ENCODE measurements at places on chromosomes 16 and 17.
A peak's percentile ranks its signal among the peaks of the same experiment; 100 is the strongest.

- DNase-seq = peak; percentile 41
Measured at GRCh38 chr16:3101841-3102470, 2.9 kb upstream of the ZSCAN10 start.

- DNase-seq = no peak
Measured at GRCh38 chr17:45646288-45646988, 137.7 kb upstream of the CRHR1 start.

GRCh38 chr17:29677824-29678223 lies 55.1 kb upstream of the CORO6 start:
- DNase-seq = no peak

DNA sequence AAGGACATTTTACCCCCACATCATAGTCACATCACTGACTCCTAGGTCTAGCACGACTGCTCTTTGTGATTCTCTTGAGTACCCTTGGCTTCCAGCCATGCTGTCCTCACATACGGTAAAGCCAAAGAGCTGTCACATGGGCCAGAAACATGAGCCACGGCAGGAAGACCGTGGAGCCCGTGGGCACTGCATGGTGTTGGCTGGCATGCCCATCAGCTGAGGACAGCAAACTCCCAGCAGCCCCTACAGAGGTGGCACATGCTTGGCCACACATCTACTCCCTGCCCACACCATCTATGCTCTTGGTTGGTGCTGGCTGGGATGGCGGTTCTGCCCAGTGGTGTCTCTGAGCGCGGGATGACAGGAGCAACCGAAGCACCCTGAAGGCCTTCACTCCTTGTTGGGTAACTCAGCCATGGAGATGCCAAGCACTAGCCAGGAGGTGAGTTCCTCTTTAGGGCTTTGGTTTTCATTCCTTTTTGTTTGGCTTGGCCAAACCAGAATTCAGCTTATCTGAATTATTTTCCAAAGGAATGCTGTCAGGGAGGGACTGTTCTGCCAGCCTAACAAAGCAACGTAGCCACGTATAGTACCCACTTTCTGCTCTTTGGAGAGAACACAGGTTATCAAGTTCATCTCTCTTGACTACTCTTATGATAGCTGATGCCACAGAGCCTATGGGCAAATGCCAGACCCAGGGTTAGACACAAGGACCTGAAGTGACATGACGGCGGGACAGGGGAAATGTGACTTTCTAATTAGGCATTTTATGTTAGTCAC lies 10.0 kb downstream of the TNFAIP1 start:
- DNase-seq = no peak

- DNase-seq = peak; percentile 73
Measured at GRCh38 chr16:49441366-49441780, 67.8 kb downstream of the C16orf78 start.

Measured in CD4-positive, alpha-beta T cell treated with Interleukin-12 subunit alpha and Interleukin-12 subunit beta, for 1 hour (primary cell).